ENCODE measurements at places on chromosomes 1 and 21. TPM values are rescaled to one million over a fixed set of nuclear protein-coding genes. Genes with fewer than 3 reads are reported as not detected.

DNA sequence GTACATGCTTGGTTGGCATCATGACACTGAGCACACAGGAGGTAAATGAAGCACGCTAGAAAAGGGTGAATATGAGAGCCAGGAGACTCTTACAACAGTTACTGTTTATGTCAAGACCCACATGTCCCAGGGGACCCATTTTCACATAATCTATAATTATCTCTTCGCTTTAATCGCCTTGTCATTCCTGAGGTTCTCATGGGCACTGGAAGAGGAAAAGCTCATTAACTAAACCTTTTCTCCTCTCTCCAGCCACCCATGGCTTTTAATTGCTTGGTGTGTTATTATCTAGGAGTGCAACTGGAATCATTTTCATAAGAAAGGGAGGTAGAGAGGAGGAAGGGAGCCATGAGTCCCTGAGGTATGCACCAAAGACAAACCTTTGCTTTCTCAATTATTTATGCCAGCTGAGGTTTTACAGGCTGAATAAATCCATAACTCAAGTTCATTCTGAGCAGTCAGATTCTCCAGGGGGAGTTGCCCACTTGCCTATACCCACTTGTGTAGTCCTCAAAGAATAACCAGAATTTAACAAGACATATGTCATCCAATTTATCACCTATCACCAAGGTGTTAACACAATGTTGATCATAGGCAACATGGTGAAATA is 77.4 kb downstream of the ACBD6 start:
- DNase-seq, result no peak

DNA sequence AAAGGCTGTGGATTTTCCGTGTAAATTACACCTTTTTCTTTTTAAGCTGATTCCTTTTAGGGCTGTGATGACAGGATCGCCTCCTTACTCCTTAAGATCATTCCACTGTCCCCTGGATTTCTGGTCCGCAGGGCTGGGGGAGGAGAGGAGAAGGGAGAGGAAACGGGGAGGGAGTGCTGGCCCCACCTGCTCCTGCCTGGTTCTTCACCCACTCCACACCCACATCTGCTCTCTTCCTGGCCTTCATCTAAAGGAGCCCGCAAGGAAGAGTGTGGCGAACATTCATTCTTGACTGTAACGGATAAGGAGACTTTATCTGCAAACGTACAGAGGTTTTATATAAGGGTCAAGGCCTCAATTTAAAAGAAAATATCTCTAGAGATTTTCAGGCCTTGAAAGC is 242.0 kb downstream of the RHOU start:
- peak; percentile 25 for DNase-seq

- DNase-seq, result no peak
Measured at GRCh38 chr21:34115160-34115559, 41.8 kb downstream of the MRPS6 start.

DNA sequence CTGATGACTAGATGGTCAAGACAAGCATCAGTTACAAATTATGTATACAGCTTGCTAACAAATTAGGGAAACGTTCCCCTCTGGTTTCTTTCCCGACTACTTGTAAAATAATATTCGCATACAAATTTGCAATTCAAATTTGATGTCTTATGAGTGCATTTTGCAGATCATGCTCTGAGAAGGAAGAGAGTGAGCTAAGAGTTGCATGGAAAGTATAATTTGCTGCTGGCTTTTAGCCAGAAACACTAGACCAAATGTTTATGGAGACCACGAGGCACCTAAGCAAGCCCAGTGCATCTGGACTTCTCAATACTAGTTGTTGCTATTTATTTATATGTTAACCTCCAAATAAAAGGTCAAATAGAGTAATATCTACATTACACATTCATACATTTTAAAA is 216.0 kb downstream of the SMYD3 start:
- no peak for DNase-seq

GRCh38 chr1:12098786-12099185 is 35.7 kb downstream of the TNFRSF8 start:
- no peak for DNase-seq

DNA sequence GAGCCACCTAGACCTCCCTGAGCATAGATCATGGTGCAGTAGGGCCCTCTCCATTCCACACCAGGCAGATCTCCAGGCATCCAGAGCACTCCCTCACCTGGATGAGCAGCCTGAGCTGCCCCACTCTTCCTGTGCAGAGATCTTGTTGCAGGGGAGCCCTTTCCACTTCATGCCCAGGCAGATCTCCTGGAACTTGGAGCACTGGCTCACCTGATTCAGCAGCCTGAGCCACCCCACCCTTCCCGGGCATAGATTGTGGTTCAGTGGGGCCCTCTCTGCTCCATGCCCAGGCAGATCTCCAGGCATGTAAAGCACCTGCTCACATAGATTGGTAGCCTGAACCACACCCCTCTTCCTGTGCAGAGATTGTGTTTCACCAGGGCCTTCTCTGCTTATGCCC is 78.0 kb downstream of the SEC16B start:
- DNase-seq, result no peak

DNA sequence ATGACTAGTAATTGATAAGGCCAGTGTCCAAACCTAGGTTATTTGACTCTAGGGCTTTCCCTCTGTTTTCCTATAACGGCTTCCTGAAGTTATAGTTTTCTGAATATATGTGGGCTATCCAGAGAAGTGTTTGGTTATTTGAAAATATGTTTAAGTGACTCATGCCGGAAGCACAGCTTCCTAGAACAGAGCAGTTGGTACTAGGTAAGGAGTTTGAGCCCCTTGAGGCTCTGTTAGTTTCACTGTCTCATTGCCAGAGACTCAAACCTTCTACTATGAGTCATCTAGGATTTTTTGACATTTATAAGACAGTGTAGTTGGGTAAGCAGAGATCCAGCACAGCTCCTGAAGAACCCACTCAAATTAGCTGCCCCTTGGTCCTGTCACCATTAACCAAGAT is 27.1 kb upstream of the LEPR start:
- DNase-seq, result no peak

DNA sequence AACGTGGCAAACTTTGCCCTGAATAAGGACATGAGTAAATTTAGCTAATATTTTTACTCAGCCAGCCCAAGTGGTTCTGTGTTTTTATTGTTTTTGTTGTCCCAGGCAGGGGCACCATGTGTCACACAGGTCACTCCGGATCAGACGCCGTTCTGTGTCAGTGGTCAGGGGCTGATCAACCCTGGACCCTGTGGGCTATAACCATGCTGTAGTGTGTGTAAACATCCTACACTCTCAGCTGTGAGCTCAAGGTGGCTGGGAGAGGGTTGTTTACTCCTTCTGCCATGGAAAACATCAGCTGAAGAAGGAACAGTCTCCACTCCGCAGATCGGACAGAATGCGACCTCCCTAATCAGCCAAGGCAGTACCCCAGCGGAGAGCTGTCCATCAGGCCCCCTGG is 26.5 kb upstream of the KCNQ4 start:
- DNase-seq, result no peak

- no peak for DNase-seq
Measured at GRCh38 chr1:109539676-109540075, at the start of gene GPR61. GPR61 (plus strand) TSS chr1:109539872; CDS start chr1:109543023, 3,151 bp downstream.

GRCh38 chr1:156251527-156251926 is 3.7 kb upstream of the PAQR6 start:
- no peak for DNase-seq

The SYT6 gene
- 77.2 TPM for total RNA-seq

The ITLN2 gene
- total RNA-seq, result 2.4 TPM

The MEX3A gene
- total RNA-seq, result 64.6 TPM

The LRRC71 gene
- not detected for total RNA-seq

The CD53 gene
- total RNA-seq, result 0.15 TPM
